ENCODE measurements at places on chromosomes 4 and X.

GRCh38 chr4:12897954-12898353 lies 586.2 kb downstream of the RAB28 start:
- no peak for DNase-seq

DNA sequence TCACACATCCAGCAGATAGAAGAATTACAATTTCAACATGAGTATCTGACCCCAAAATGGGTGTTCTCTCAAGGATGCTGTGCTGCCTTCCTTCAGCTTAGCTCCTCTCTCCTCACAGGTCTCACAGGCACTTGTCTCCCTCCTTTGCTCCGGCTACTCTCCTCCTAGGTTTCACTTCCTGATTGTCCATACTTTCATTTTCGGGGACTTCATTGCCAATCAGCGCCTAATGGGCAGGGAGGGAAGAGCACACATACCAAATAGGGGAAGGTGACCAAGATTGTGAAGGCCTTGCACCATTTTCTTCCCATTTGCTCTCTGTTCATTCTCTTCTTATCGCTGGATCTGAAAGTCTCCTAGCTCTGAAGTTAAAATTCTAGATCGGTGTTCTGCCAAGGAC lies 125.4 kb upstream of the EOLA2 start:
- DNase-seq, result no peak

DNA sequence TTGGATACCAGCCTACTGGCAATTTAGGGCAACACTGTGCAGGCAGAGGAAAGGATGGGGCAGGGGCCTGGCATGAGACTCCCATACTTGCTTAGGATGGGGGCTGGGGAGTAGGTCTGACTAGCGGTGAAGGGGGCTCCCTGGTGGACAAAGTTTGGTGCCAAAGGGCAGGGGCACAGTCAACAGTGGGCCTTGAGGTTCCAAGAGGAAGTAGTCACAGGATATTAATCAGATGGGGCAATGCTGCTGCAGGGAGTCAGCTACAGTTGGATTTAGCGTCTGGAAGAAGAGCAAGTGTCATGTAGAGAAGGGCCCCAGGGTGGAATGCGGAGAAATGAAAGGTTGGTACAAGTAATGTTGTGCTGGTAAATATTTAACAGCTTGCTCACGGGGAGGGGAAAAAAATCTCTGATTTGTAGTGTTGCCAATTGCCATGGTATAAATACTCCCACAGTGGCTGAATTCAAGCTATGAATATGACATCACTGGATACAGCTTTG lies 139.4 kb downstream of the PJA1 start:
- DNase-seq, result no peak

- DNase-seq, result no peak
These were observed 176.3 kb upstream of the PITX2 start for GRCh38 chr4:110799211-110799610.

- no peak for DNase-seq
These were observed 310.8 kb upstream of the BOD1L1 start for GRCh38 chr4:13938299-13938698.

DNA sequence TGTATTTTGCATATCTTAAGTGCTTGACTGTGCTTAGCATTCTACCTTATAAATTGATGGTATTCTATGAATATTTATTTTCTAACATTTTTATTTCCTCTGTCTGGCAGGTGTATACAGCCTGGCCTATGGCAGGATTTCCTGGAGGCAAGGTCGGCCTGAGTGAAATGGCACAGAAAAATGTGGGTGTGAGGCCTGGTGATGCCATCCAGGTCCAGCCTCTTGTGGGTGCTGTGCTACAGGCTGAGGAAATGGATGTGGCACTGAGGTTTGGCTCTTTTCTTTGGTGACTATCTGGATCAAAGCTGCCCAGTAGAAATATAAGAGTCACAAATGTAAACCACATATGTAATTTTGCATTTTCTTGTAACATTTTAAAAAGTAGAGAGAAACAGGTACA lies 6.5 kb upstream of the NUDT6 start:
- DNase-seq, result no peak

GRCh38 chr4:43126595-43126994 lies 234.1 kb downstream of the GRXCR1 start:
- DNase-seq, result no peak

DNA sequence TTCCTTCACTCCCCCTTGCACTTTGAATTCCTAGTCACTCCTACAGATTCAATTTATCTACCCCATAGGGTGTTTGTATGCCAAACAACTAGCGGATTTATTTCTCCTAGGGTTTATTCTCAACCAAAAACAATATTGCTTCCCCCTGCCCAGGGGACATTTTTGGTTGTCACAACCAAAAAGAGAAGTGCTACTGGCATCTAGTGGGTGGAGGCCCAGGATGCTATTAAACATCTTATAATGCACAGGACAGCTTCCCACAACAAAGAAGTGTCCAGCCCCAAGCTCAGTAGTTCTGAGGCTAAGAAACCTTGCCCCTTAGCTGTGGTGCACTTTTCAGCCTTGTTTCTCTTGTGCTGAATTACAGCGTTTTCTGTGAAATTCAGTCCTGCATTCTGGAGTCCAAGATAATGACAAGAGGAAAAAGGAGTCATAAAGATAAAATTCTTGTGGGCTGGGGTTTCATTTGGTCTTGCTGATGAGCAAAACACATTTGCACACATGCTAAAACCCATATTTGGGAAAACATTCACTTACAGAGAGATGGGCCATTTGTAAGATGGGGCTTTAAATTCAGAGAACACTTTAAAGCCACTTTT lies 11.2 kb upstream of the SYTL4 start:
- no peak for DNase-seq

DNA sequence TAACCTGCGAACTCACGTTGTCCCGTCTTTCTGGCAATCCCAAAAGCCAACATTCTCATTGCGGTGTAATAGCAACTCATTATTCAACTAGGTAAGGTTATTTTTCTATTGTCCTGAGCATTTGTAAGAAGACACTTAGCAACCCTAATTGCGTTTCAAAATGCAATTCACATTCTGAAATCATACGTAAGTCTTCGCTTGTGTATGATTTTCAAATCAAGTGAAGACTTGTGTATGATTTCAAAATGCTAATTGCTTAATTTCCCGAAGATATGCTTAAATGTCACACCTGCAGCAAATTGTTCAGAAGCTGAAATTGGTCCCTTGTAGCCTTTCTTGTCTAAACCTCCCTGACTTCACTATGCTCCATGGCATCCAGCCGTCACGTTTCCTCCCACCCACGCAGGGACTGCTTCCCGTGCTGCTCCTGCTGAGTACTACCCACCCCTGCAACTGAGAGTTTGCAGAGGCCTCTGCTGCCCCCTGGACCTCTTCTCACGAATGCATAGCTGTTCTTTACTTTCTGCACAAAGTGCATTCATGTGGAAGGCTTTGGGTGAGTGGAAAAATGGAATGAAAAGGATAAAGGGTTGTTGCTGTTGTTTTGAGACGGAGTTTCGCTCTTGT lies 40.8 kb upstream of the CLDN24 start:
- no peak for DNase-seq

- no peak for DNase-seq
These were observed 115.2 kb downstream of the MBNL3 start for GRCh38 chrX:132373610-132374009.

- DNase-seq, result no peak
These were observed 67.4 kb upstream of the PCDH18 start for GRCh38 chr4:137599734-137600133.

Measured in GM18507 (cell line).